Anterior cingulate cortex (tissue), 58 donors: ENCODE measurements at places on chromosomes 5 and 9.

DNA sequence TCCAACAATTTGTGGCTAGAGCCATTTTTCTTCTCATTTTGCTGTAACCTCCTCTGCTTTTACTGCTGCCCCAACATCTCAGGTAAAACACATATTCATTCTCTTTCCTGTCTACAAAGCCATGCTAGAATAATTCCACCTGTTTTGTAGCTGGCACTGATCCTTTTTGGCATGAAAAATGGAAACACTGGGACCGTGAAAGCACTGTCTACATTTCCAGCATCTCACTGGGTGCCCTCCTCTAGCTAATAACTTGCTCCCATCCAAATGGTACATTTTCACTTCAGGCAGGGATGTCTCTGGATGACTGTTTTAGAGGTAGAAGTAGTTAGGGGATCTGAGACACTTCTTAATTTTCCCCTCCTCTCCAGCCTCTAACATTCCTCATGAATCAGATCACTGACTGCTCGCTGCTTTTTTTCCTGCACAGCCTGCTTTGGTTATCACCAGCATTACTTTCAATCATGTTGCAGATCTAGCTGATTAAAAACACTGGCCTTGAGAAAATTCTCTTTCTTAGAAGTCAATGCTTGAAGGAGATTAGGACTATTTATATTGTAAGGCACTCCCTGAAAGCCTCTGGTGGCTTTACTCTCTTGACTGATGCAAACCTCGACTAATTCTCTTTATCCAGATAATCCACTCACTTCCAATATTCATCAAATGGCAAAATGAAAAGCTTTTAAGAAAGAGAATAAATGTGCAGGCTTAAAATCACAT, 1312.6 kb upstream of the DMAC1 start:
- DNase-seq, result no peak

- DNase-seq, result no peak
Observed at GRCh38 chr5:56310711-56311204, 77.6 kb upstream of the ANKRD55 start.

- DNase-seq, result no peak
Observed at GRCh38 chr9:76181020-76181641, 213.1 kb downstream of the RFK start.

DNA sequence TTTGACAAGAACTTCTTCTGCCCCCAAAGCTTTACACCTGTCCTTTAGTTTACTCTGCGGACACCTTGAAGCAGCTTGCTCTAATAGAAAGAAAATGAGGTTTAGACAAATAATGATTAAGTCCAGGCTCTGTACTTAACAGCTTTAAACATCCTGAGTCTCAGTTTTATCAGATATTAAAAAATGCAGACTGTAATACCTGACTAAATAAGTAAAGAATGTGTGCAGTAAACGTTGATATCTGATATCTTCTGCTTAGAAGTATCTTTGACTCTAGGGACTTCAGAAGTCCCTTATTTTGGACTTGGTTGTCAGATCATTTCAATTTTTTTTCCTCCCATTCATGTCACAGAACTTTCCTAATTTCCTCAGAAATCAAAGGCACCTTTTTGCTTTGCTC, 1060.4 kb downstream of the CDH12 start:
- no peak for DNase-seq

DNA sequence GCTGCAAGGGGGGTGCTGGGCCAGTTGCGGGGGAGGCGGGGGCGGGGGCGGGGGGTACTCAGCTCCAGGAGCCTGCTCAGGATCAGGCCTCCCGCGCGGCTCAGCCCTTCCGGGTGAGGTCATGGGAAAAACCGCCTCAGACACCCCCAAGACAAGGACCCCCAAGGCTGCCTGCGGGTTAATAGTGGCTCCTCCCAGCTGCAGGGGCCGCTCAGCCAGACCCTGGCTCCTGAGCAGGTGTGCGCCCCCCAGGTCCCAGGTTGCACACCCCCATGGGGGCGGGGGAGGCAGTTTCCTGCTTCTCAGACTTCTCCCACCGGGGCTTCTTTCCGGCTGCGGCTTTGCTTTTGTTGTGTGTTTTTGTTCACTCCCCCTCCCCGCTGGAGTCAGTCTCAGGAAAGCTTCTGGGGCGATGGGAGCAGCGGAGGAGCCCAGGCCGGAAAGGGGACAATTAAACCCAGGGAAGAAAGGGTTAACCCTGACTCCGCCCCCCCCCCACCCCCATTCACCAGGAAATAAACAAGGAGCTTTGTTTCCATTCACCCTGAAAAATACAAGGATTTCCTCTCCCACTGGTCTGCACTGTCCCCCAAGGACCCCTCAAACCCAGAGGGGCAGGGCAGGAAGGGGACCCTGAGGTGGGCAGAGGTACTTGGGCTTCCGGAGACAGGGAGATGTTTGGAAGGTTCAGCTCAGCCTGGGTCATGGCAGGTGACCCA, 42.3 kb upstream of the NOTCH1 start:
- no peak for DNase-seq

- DNase-seq, result no peak
Observed at GRCh38 chr9:115442054-115442453, 324.1 kb upstream of the TNC start.

GRCh38 chr5:9409413-9409960, 136.4 kb downstream of the SEMA5A start:
- no peak for DNase-seq

GRCh38 chr5:56319526-56320181, 86.5 kb upstream of the ANKRD55 start:
- no peak for DNase-seq

DNA sequence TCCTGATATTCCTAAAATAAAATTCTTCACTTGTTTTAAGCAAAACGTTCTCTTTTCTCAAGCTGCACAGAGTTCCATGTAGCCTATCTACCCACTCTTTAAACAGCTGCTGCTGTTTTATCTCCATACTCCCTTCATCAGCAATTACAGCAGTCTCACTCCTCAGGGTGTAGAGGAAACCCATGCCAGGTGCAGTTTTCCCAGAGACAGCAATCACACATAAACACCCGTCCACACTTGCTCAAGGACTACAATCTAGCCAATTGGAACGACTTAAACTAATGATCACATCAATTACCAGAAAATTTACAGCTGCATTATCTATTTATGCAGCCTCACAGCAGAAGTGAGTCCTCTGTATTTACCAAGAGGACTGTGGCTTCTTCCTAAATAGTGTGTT, 141.7 kb downstream of the HTR1A start:
- DNase-seq, result no peak

- no peak for DNase-seq
Observed at GRCh38 chr5:147474140-147474539, 35.7 kb downstream of the DPYSL3 start.

- no peak for DNase-seq
Observed at GRCh38 chr5:18438126-18438525, 803.9 kb downstream of the TAF11L14 start.
